Activated T-helper 1 cell treated with anti-CD3 and anti-CD28 coated beads, Interleukin-12 subunit alpha, Interleukin-12 subunit beta, Interleukin-2, Interleukin-4 antibody, amounts not matched to agents 30 ng/mL and 10 ng/mL and 1 ng/mL, durations not matched to agents 14 hours and 24 hours and 36 hours (primary cell): ENCODE measurements at places on chromosomes 5 and 9. TPM values are rescaled to one million over a fixed set of nuclear protein-coding genes. Genes with fewer than 3 reads are reported as not detected.
A peak's percentile ranks its signal among the peaks of the same experiment; 100 is the strongest.

KCNIP1 gene
- not detected in 2 replicates for total RNA-seq

DNA sequence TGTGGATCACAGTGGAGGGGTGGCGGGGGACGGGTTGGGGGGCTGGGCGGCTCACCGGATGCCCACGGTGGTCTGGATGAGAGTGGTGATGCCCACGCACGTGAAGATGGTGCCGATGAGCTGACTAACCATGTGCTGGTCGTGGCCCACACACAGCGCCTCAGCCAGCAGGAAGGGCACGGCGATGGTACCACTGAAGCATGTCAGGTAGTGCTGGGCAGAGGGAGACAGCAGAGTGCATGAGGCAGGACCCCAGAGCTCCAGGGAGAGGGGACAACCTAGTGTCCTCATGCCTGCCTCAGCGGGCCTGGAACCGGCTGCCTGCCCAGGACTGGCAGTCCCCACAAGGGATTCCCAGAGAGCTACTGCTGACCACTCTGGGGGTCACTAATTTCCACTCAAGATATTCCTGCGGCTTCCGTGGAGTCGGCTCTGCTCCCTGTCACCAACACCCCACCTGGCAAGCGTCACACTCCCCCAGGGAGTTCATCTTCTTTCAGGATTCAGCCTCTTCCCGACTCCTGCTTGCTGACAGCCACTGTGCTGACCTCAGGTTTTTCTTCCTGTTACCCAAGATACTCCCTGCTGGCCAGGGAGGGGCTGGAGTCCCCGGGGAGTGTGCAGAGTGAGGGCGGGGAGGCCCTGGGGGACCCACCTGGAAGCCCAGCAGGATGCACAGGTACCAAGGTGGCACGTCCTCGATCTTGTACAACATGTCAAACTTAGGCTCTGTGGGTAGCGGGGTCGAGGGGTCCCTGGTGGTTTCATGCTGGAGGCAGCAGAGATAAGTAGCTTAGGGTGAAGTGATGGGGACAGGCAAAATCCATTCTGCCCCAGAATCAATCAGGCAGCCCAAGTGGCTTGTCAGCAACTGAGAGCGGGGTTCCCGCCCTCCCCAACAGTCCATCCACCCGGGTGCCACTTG is 998 bp downstream of the SLC23A1 start:
- H3K27ac ChIP-seq, result no peak overlapping the region
- H3K4me1 ChIP-seq, result peaks cover 40% of the 10 kb centered on the region
- peaks cover 4% of the 10 kb centered on the region for H3K36me3 ChIP-seq
- no peak overlapping the region for H3K4me3 ChIP-seq
- DNase-seq, result no peak

GRCh38 chr5:131272307-131272706 is 8.5 kb downstream of the CDC42SE2 start:
- peaks cover 20% of the 10 kb centered on the region for H3K36me3 ChIP-seq
- H3K27ac ChIP-seq, result peak overlapping the region; percentile 95
- H3K4me3 ChIP-seq, result peak overlapping the region; percentile 81
- no peak for DNase-seq
- peaks cover 58% of the 10 kb centered on the region for H3K4me1 ChIP-seq

DNA sequence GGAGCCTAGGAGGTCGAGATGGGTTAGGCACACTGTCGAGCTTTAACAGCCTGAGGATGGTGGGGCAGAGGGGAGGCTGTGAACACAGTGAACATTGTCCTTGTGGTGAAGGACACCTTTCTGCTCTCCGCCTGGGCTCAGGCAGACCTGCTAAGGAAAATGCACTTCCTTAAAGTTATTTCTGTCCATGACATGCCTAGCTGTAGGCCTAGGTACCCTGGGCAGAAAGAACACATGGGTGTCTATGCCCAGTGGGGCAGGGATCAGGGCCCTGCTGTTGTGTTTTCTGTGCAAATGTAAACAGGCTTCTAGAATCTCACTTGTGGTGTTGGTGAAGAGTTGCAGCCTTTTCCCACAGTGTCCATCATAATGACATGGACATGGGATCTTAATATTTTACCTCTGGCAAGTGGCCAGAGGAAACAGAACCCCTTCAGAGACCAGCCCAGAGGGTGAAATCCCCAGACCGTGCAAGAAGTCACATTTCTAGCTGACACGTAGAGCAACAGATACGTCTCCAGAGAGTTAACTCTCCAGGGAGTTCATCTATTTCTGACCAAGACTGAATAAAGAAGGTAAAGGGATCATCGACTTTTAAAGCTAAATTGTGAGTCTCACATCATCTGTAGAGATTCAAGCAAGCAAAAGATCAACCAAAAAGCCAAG is 79.2 kb downstream of the C9orf152 start:
- DNase-seq, result no peak
- H3K4me3 ChIP-seq, result no peak overlapping the region
- H3K36me3 ChIP-seq, result peaks cover 12% of the 10 kb centered on the region
- no peak overlapping the region for H3K27ac ChIP-seq

DNA sequence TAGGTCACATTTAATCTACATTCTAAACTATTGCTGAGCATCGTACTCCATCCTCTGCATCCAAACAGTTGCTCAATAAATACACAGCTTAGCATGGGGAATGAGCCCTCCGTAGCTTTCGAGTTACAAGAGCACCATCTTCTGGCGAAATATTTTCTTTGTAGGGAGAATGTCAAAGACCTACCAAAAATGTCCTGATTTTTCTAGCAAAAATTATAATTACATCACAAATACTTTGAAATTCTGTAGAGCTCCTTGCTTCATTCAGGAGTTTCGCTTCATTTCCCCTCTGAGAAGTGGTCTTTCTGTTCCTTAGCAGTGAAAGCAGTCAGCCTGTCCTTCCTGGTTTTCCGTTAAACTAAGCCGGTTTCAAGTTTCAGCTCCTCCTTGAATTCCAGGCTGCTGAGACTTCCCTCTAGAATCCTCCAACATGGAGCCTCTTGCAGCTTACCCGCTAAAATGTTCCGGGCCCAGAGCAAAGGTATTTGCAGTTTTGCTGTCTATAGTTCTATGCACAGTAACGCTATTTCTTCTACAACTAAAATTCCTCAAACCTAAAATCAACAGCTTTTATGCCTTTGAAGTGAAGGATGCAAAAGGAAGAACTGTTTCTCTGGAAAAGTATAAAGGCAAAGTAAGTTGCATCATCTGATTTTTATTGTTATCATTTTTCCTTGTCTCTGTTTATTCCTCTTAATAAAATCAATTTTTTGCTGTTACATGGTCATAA is at the start of gene GPX8:
TSS of gene GPX8 (plus strand) at position 409 of the 730 bp plus-strand sequence. CDS start at position 431, 22 bp downstream.
- no peaks in the 10 kb centered on the region for H3K36me3 ChIP-seq
- no peak within 1 kb of the TSS for H3K27ac ChIP-seq
- peaks cover 64% of the 10 kb centered on the region for H3K27me3 ChIP-seq
- DNase-seq, result no peak

- DNase-seq, result no peak
- no peaks in the 10 kb centered on the region for H3K4me1 ChIP-seq
- H3K27ac ChIP-seq, result no peak overlapping the region
- H3K27me3 ChIP-seq, result peaks cover 6% of the 10 kb centered on the region
- H3K36me3 ChIP-seq, result no peaks in the 10 kb centered on the region
- H3K4me3 ChIP-seq, result no peak overlapping the region
Measured at GRCh38 chr5:137248527-137248926, 250.6 kb downstream of the SPOCK1 start.

DNA sequence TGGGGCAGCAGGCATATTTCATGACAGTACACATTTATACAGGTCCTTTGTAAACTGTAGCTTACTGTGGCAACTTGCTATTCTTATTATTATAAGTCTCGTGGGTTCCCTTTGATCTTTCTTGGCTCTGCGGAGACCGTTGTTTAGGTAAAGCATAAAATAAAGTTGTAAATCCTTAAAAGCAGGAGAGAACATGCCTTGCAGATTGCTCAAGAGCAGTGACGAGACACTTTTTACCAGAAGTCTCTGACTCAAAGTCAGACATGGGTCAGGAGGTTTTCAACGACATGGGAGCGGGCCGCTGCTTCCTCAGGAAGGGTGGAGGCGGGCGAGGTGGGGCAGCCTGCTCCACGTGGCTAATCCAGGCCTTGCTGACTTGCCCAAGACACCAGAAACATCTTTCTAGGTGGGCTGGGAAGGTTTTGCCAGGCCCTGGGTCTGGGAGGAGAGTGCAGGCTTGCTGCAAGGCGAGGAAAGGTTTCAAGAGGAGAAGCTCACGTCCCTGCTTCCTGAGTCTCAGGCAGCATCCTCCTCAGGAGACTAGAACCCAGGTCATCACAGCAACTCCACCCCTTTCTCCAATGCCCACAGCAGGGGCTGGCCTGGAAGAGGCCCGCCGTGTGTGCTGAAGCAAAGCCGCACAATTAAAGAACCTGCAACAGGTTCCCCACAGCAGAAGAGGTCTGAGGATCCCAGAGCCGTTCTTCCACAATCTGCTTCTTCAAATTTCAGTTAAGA is 6.5 kb downstream of the TBC1D2 start:
- H3K4me3 ChIP-seq, result peak overlapping the region; percentile 31
- no peaks in the 10 kb centered on the region for H3K27me3 ChIP-seq
- peaks cover 36% of the 10 kb centered on the region for H3K4me1 ChIP-seq
- no peak for DNase-seq
- no peaks in the 10 kb centered on the region for H3K36me3 ChIP-seq
